ENCODE measurements at places on chromosomes 7 and 10.

DNA sequence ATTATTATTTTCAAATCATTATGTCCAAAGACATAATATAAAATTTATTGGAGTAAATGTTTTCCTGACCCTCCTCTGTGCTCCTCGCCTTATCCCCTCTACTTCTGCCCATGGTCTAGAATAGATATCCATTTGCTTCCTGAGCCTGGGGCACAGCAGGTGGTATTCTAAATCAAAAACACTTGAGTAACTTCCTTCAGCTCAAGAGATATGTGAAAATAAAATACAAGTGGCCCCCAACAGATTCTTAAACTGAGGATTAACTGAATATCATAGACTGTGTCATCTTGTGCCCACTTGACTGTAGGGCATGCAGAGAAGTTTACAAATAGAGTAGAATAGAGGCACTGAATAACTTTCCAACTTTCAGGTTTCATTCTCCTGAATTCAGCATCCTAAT, 59.1 kb downstream of the HGF start:
- DNase-seq = no peak

DNA sequence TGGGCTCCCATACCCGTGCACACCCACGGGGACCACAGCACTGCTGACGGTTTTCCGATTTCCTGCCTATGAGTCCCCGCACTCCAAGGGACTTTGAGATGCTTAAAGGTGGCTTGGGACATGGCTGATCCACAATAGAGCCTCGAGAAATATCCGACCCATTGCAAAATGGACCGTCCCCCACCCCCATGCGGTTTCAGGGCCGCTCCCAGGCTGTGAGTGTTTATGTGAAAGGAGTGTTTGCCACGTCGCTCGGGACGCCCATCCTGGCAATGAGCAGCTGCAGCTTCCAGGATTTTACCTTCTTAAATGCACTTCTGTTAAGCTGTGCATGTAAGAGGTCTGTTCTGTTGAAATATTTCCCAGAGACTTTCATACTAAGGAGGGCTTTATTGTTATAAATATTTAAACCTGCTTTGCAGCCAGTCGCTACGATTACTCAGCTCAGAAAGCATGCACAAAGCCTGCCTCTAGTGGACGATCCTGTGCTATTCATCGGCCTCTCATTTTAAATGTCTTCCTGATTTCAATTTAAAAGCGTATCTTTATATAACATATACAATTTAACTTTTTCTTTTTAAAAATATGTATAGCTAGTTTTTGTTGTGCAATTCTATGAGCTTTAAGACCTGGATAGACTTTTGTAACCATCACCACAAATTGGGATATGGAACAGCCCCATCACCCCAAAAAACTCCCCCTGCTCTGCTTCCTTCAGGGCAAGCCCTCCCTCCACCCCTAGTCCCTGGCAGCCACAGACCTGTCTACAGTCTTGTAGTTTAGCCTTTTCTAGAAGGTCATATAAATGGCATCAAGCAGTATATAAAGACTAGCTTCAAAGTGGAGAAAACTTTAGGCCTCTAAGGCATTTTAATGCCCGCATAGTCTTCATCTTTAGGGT, 418.3 kb downstream of the PAXIP1 start:
- DNase-seq = no peak

GRCh38 chr7:109336531-109336930, 766.9 kb downstream of the DNAJB9 start:
- no peak for DNase-seq

DNA sequence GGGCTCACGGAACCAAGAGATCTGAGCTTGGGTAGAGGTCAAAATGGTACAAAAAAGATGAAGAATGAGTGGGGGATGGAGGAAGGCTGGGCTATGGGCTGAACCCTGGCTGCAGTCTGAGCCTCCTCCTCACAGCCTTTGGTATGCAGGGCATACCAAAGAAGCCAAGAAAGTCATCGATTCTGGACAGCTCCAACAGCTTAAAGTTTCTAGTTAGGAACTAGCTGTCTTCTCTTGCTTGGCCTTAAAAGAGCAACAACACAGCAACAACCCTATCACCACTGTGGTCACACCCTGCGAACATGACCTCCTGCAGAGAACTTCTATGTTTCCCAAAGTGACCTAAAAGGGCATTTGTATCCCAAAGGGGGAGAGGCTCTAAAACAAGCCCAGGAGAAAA, 126.1 kb upstream of the EFCAB10 start:
- DNase-seq = no peak

GRCh38 chr10:88092265-88092664, 228.8 kb downstream of the PTEN start:
- no peak for DNase-seq

DNA sequence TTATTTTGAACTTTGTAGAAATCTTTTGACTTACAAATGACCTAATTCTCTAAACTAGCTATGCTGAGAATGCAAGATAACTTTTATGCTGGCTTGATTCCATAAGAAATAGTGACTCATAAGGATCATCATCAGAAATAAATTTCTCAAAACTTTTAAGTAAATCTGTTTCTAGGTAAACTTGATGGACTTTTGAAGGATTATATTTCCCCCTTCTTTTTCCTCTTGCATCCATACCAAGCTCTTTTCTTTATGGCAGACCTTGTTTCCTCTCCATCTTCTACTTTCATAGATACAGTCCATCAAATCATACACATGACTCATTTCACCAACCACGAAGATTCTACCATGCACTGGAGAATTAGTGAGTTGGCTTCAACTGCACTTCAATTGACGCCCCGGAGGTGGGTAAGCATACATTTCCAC, 336.3 kb downstream of the KCNMA1 start:
- DNase-seq = no peak

DNA sequence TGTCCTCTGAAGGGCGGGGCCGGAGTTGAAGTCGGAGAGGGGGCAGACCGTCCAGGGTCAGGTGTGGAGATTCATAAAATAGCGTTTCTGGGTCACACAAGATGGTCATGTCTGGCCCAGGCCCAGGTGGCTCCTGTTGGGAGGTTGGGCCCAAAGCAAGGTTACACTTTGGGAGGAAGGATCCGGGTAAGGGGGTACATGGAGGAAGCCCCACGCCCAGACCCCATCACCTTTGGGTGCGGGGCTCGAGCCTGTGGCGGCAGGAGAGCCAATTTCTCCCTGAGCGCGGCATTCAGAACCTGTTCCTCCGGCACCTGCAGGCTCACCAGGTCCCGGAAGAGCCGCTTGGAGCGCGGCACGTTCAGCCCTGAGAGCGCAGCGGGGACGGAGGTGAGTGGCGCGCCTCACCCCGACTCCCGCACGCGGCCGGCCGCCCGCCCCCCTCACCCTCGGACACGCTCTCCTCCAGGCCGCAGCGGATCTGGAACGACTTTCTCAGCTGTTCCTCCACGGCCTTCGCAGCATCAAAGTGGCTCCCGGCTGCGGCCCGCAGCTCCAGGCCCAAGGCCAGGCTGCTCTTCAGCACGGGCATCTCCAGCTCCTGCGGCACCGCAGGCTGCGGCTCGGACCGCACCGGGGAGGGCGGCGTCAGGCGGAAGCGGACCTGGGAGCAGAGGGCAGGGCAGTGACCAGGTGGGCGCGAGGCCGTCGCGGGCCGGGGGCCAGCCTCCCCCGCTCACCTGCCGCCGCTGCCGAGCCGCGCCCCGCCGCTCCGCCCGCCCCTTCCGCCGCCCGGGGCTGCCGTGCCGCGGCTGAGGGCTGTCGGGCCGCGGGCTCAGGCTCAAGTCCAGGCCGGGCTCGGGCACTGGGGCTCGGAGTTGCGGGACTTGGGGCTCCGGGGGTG, 644 bp downstream of the PPP1R35 start:
- peak; percentile 68 for DNase-seq

- no peak for DNase-seq
Measured at GRCh38 chr10:88968391-88968790, 15.8 kb upstream of the ACTA2 start.

- no peak for DNase-seq
Measured at GRCh38 chr7:152369518-152369917, 66.3 kb downstream of the KMT2C start.

DNA sequence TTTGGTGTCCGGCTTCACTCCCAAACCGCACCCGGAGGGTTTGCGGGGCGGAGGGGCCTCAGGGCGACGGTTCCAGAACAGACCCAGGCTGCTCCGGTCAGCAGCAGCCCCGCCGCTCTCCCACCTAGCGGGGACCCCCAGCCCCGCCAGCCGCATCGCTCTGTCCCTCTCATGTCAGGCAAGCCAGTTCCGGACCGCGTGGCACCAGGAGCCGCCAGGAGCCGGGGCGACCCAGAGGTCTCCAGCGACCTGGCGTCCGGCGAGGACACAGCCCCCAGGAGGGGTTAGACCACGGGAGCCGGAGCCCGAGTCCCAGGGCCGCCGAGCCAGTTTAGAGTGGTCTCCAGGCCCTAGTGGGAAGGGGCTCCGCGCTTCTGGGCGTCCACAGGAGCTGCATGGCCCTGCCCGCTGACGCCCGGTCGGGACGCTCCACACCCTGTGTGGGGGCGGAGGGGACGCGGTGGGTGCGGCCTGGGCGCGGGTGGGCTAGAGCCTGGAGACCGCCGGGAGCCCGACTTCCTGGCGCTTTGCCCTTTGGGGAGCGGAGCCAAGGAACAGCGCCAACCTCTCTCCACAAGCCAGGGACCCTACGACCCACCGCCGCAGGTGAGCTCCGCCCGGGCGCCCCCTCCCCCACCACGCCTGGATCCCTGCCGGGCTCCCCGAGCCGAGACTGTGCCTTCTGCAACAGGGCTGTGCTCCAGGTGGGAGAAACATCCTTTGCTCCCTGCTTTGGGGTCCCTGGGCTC, 43.4 kb downstream of the ZNF117 start:
- DNase-seq = no peak

GRCh38 chr7:129877146-129877792, 75.5 kb downstream of the UBE2H start:
- DNase-seq = no peak

DNA sequence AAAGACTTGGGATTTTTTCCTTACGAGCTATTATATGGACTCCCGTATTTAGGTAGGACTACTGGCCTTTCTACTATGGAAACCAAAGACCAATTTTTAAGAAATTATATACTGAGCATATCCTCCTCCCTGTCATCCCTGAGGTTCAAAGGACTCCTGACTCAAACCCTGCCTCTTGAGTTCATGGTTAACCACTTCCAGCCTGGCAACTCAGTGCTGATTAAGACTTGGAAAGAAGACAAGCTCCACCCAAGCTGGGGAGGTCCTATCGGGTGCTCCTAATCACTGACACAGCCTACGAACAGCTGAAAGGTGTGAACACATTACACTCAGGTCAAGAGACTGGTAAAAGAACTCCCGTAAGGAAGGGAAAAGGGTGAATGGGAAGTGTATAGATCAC, 66.8 kb downstream of the LYZL2 start:
- no peak for DNase-seq

GRCh38 chr10:3036155-3037021, 31.0 kb upstream of the PFKP start:
- DNase-seq = peak; percentile 10

- no peak for DNase-seq
Measured at GRCh38 chr7:122212754-122213153, 68.7 kb upstream of the AASS start.

DNA sequence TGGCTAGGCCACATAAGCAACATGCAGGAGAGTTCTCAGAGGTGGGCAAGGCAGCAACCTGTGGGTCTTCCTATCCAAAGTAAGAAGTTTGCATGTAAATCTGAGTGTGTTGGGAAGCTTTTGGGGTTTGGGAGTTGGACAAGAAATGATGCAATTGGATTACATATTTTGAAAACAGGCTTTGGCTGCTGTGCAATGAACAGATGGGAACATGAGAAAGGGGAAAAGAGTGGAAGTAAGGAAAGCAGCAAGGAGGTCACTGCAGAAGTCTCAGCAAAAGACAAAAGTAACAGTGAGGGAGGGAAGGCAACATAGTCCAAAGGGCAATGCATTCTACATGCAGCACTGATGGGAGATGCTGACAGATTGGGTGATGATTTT, 61.1 kb upstream of the C10orf90 start:
- DNase-seq = no peak

DNA sequence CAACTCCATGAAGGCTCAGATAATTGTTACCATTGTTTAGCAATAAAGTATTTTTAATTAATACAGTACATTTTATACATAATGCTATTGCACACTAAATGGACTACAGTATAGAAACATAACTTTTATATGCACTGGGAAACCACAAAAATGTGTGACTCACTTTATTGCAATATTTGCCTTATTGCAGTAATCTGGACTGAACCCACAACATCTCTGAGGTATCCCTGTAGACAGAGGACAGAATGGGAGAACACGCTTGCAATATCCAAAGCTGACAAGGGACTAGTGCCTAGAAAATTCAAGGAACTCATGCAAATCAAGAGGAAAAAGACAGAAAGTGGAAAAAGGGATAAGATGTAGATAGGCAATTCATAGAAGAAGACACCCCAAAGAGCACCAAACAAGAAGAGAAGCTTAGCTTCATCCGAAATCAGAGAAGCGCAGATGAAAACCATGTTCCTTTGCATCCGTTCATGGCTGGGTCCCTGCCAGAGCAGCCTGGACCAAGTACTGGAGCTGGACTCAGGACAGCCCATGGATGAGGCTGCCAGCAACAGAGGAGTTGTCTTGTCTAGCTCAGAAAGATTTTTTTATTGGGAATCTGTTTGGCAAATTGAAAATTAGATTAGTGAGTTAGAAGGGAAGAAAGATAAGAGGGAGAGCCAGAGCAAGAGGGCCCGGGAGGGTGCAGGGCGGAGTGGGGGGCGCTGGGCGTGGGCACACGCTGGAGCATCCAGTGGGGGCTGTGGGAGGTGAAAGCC, 16.0 kb upstream of the GALNTL5 start:
- DNase-seq = no peak

DNA sequence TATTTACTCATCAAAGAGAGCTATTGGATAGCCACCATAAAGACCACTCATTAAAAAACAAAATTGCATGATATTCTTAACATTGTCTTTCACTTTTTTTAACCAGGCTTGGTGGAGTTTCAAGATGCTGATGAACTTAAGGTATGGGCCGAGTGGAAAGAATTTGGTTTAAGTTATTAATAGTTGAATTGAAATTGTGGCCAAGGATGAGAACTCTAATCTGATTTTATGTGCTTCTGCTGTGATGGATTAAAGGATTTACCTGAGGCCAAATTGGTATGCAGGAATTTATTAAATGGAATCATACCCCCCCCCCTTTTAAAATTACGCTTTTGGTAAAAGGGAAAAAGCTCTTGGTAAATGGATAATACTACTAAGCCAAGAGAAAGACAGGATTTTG, 33.8 kb upstream of the TOMM7 start:
- no peak for DNase-seq

DNA sequence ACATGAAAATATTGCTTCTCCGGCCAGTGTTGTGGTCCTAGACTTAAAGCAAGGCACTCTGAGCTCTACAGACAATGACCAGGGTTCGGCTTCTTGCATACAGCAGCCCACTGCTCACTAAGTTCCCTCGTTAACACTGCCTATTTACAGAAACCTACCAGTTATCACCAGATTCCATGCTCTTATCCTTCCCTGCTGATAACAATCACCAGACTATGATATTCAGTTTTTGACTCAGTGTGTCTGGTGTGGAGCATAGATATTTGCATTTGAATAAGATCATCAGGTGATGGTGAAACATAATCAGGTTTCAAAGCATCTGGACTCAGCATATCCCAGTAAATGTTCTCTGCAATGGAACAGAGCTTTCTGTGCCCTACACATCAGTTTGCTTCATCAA, 182.3 kb downstream of the SNX13 start:
- DNase-seq = no peak

- DNase-seq = no peak
Measured at GRCh38 chr7:110774071-110774470, 316.9 kb upstream of the LRRN3 start.

- DNase-seq = no peak
Measured at GRCh38 chr7:34430456-34430855, 227.6 kb upstream of the NPSR1 start.

- peak; percentile 38 for DNase-seq
Measured at GRCh38 chr10:123395906-123396305, 241.7 kb downstream of the BUB3 start.
